Activated CD4-positive, CD25-positive, alpha-beta regulatory T cell (primary cell): ENCODE measurements at places on chromosomes 6 and 20.

DNA sequence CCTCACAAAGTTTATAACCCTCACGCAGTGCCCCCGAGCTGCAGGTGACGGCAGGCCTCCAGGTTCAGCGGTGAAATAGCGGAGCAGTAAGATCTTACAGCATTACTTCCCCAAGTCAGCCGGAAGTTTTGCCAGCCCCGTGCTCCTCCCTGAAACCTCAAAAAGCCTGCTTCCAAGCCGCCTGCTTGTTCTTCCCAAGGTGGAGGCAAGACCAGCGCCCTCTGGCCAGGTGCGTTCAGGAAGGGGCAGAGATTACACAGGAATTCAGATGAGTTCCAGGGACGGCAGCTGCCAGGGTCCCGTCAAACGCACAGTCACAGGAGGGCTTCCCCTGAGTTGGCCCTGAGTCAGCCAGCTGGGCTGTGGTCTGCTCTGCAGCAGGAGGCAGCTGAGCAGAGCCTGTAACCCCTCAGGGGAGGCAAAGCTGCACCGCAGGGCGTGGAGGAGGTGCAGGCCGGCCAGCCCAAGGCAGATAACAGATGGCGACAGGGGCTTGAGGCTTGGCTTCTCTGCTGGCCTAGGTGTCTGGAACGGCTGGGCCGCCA lies 124.1 kb upstream of the RPS6KA2 start:
- DNase-seq: no peak

DNA sequence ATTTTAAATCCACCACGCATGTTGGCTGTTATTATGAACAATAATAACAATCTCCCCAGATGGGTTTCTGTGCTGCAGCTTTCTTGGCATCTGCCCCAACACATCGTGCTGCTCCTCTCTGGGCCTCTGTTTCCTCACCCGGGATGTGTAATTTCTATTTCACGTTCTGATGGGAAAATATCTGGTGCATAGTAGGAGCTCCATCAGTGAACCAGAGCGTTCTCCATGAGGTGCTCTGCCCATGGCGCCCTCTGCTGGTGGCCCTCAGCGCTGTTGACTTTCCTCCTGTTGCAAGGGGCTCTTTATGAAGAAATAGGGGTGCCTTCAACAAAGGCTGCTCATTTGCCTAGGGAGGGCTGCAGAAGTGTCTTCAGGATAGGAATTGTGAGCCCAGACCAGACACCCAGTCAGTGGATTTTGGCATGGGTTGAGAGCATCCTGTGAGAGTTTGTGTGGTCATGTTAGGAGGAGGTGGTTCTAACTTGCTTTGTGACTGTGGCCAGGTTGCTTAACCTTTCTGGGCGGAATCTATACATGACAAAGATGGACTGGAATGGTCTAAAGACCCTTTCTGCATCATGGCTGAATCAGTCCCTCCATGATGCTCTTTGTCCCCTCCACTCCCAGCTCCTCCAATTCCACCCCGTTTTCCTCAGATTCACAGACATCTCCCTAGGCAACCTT lies 8.1 kb downstream of the SCRT2 start:
- peak; percentile 45 for DNase-seq

DNA sequence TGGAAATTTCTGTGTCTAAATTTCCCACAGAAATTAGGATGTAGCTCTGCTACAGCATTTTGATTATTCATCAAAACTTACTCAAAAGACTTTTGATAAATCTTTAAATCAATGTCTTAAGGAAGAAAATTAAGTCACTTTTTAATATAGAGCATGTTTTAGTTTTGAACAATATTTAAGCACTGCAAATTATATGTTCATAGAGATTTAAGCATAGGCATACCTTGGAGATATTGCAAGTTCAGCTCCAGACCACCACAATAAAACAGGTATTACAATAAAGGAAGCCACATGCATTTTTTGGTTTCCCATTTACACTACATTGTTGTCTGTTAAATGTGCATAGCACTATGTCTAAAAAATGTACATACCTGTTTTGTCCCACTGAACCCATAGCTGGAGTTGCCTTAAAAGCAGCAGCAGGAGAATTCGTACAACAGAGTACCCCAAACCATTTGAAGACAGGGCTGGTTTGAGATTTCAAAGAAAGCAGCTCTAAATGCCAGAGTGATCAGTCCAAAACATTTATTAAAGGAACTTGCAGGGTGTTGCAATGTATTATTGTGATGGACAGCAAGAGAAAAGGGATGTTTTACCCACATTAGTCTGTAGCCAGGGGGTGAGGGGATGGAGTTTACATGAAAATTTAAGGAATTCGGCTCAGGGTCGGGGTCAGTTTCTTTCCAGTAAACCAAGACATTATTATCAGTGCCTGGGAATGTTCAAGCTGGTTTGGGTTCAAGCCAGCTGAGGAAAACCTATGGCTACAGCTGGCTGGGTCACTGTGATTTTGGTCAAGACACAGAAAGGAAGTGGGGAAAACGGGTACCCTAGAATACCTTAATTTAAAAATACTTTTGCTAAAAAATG lies 6.3 kb upstream of the LOC128125822 start:
- no peak for DNase-seq

DNA sequence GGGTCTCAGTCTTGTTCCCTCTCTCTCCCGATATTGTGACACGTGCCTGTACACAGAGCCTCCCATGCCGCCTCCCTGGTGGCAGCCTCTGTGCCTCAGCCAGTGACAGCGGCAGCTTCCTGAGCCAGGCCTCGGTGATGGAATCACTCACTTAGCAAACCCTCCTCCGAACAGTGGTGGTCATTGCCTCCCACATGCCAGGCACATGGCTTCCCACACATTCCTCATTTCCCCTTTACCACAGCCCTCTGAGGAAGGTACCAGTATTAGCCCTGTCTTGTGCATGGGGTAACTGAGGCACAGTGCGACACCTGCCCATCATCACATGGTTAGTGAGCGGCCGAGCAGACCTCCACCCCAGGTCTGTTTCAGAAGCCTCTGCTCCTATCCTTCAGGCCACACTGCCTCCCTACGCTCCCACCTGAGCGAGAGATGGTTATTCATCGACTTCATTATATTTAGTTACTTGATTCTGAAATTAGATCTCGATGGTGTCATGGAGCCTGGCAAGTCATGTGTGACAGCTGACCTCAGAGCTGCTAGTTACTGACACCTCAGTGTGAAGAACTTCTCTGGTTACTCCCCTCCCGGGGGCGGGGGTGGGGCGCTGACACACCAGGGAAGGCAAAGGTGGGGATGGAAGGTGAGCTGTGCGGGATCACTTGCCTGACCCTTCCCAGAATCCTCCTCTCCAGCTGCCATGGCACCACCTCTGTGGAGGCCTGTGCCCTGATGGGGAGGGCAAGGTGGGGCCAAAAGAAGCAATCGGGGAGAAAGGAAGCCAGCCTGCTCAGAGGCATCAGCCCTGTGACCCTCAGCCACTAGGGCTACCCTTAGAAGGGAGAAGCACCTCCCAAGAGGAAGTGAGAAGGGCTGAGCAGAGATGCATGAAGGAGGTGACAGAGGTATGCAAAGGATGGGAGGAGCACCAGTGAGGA lies 17.9 kb downstream of the MDGA1 start:
- no peak for DNase-seq

GRCh38 chr20:46438156-46438750 lies 31.8 kb upstream of the ELMO2 start:
- no peak for DNase-seq

GRCh38 chr6:125766641-125767040 lies 17.2 kb downstream of the HEY2 start:
- DNase-seq: no peak

- DNase-seq: no peak
These were observed 223.1 kb downstream of the BCAS1 start for GRCh38 chr20:53847139-53847836.
